ENCODE measurements at places on chromosomes 5 and 9.

GRCh38 chr5:88377705-88378656, 109.3 kb upstream of the TMEM161B start:
- DNase-seq, result no peak

DNA sequence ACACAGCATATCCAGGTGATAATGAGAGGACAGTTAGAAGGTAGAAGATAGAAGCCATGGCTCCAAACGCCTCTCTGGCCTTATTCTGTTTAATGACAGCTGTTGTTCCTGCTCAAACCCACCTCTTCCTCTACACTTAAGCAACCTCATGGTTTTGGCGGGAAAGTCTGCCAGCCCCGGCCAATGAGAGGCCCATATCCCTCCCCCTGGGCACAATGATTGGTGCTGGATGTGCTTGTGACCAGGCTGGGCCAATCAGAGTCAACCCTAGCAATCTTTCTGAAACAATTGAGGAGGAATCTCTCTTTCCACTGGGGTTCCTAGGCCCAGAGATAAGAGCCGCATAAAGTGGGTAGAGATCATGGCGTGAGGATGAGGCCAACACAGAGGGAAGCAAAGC, 4.8 kb upstream of the GFI1B start:
- no peak for DNase-seq

DNA sequence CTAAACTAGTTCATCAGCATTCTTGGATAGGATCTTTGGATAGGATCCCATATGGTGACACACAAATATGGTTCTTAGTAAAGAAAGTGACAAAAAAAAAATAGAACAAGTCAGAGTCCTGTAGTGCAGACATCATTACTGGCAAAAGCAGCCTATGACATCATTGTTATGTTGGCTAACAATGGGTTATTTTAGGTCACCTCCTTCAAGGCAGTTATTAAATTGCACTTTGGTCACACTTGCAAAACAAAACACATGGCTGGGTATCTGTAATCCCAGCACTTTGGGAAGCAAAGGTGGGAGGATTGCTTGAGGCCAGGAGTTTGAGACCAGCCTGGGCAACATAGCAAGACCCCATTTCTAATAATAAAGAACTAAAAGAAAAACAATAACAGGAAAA, 185.9 kb downstream of the KIAA0825 start:
- no peak for DNase-seq

GRCh38 chr5:149024477-149024876, 38.4 kb downstream of the SH3TC2 start:
- no peak for DNase-seq

DNA sequence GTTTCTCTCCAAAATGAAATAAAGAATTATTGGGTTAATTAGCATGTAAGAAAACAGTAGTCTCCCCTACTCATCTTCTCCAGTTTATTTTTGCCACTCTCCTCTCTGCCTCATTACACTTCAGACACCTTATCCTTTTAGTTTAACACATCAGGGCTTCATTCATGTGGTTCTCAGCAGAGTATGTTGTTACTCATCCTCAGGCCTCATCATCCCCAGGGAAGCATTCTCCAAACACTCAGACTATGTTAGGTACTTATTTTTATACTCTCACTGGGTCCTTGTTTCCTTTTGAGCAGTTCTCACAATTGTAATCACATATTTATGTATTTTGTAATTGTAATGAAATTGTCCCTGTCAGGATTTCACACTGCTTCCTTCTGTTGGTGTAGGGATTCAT, 470.5 kb downstream of the PDE4D start:
- DNase-seq, result no peak

DNA sequence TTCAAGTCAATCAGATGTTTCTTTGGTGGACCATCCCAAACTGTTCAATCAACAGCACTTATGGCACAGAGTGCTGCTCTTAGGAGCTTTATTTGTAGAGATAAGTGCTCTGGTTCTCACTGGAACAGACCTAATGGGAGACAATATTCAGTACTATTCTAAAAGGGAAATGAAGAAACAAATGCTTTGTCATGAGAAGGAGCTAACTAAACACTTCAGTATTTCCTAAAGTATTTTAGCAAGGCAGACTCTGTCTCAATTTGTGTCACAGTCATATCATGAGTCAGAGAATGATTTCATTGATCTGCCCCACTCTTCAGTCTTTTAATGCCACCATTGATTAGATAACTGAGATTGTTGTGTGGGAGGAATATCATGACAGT, 175.3 kb downstream of the SLF1 start:
- no peak for DNase-seq

DNA sequence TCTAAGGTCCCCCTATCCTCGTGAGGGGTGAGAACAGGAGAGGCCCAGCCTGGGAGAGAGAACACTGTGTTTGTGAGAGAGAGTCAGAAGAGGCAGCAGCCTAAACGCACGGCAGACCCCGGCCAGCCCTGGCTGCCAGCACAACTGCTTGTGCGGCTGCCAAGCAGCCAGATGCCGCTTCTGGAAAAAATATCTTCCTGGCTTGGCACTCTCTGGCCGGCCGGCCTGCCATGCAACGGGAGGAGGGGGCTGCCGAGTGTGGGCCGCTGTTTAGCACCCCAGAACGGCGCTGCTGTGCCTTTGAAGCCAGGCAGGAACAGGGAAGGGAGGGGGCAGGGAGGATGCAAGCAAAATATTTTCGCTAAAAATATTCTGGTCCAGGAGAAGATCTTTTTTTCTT, 105.0 kb downstream of the FGF18 start:
- no peak for DNase-seq

GRCh38 chr5:60822285-60822556, 21.8 kb downstream of the ELOVL7 start:
- no peak for DNase-seq

DNA sequence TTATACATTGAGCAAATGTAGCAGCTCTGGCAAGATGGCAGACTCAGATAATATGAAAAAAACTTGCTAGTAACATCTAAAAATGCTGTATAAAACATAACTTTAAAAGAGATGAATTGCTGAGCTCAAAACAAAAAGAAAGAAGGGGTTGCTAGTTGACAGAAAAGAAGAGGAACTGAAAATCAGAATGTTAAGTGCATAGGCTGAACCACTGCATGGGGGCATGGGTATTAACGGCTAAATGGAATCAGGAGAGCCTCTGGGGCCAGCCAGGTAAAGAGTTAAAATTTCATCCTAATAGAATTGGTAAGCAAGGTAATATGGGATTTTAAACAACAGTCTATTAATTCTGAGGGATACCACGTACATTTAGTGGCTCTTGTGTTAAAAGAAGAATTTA, 146.8 kb downstream of the SMC2 start:
- no peak for DNase-seq

GRCh38 chr5:148633067-148633377, 21.3 kb downstream of the HTR4 start:
- DNase-seq, result no peak

DNA sequence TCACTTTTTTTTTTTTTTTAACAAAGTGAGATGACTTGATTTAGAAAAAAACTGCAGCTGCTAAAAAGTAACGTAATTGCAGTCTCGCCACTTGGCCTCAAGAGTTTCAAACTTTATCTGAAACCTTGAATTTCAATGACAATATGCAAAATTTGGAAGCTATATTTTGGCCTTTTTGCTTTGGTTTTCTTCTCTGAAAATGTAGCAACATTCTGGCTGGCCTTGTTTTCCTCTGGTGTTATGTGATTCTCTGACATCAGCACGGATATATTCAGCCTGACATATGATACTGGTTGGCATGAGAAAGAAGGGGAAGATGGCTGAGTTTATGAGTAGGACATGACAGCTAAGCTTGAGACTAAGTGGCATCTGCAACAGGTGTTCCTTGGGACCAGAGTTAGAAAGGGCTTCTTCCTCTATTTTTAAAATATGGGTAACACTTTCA, 136.5 kb downstream of the MEF2C start:
- DNase-seq, result no peak

- no peak for DNase-seq
These were observed 17.3 kb downstream of the ALDH1A1 start for GRCh38 chr9:72935595-72935994.

- DNase-seq, result no peak
These were observed 51.7 kb upstream of the NR5A1 start for GRCh38 chr9:124558777-124559470.

DNA sequence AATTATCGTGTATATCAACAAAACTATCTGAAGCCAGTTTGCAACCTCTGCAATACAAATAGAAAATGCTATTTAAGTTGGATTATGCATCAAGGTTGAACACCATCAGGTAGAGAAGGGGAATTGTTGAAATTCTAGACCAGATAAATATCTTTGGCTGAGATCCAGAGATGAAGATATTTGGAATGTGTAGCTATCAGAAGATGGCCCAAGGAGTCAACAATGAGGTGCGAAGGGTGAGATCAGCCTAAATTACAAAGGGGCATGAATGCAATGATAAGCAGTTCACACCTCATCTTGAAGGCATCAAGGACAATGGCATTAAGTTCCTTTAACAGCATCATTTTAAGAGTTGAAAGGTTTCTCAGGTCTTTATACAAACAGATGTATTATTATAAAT, 572.1 kb upstream of the DMAC1 start:
- no peak for DNase-seq

DNA sequence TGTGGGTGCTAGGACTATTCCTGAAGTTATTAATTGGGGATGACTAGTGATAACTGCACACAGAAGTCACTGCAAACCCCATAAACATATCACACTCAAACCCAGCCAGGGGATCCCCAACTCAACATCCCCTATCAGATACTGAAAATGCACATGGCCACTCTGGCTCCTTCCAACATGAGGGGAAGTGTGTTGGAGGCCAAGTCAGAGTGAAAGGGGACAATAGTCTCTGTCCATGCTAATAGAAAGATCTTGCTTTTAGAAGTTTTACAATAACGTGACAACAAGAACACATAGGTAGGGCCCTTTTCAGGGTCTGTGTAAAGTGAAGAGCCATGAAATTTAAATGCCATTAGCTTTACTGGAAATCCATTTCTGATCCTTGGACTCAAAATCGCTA, 98.8 kb upstream of the SEMA6A start:
- no peak for DNase-seq

GRCh38 chr9:128845186-128845931, 15.8 kb upstream of the SPOUT1 start:
- no peak for DNase-seq

DNA sequence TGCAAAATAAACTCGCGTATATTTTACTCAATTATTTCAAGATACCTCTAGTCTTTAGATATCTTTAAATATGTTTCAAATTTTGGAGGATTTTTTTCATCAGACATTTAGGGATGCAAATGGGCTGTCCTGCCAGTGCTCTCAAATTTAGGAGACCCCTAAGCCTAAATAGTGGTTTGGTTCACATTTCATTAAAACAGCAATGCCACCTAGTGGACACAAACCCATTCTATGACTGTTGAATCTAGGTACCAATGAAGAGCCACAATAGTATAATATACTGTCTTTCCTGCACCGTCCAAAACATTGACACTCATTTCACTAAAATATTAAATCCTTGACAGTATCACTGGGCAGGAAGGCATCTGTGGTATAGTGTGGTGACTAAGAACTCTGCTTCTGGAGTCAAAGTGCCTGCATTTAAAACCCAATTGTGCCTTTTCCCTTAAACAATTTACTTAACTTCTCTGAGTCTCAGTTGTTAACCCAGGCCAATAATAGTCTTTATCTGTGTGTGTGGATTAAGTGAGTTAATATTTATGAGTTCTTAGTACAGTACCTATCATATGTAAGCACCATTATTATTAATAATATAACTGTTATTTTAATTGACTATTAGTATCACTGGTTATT, 148.0 kb downstream of the RORB start:
- no peak for DNase-seq

GRCh38 chr5:181050016-181050415, 9.9 kb downstream of the BTNL9 start:
- DNase-seq, result no peak

DNA sequence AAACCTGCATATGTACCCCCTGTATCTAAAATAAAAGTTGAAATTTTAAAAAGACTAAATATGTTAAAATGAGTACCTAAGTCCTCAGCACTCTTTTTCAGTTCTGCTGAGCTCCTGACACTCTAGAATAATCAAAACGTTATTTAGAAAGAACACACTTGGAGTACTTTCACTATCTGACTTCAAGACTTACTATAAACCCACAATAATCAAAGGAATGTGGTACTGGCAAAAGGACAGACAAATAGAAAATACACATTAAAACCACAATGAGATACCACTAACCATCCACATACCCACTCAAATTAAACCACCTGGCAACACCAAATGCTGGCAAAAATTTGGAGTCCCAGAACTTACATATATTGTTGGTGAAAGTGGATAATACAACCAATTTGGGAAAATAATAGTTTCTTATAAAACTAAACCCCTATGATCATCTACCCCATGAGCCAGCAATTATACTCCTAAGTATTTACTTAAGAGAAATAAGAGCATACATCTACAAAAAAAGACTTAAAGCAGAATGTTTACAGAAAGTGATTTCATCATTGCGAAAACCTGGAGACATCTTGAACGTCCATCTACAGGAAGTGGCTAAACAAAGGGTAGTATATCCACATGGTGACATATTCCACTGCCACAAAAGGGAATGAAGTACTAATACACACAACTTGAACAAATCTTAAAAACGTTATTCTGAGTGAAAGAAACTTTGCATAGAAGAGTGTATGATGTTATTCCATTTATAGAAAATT, 12.8 kb upstream of the PRSS3 start:
- no peak for DNase-seq

GRCh38 chr5:111127453-111128195, 35.5 kb downstream of the WDR36 start:
- no peak for DNase-seq

- no peak for DNase-seq
These were observed 21.4 kb downstream of the IPPK start for GRCh38 chr9:92648474-92648971.

Data from activated CD4-positive, CD25-positive, alpha-beta regulatory T cell treated with anti-CD3 and anti-CD28 coated beads, Interleukin-2, amount 50 U/mL, for 16 hours (primary cell).